LoVo (cell line): ENCODE measurements at places on chromosomes 6 and 20.

DNA sequence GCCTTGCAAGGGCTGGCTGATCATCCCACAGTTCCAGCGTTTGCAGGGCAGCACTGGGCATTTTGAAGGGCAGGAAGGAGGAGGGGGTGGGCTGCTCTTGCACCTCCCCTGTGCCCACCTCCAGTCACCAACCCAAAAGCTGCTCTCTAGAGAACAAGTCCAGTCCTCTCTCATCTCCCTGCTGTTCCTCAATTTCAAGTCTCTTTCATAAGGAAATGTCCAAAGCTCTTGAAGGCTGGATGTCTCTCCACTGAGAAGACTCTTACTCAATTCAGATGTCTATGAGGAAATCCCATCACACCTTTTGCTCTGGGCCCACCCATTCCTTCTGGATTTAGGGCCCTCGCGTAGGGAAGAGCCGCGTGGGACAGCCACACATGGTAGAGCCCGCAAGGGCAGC is 31.7 kb downstream of the WRNIP1 start:
- no peak for DNase-seq

- no peak for DNase-seq
These were observed 31.6 kb downstream of the FIG4 start for GRCh38 chr6:109722564-109723254.

- DNase-seq, result no peak
These were observed 48.4 kb downstream of the MTFR2 start for GRCh38 chr6:136201732-136202131.

DNA sequence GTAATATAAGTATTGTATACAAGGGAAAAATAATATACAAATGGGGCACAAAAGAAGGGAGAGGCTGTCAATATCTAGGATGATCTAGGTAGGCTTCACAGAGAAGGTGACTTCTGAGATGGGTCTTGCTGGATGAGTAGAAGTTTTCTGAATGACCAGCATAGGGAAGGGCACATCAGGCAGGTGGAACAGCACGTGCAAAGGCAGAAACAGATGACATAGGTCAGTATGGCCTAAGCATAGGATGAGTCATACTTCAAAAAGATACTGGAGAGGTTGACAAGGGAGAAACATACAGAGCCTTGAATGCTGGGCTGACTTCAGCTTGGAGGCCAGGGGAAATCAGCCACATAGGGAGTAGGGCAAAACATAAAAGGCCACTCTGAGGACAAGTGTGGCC is 31.9 kb upstream of the SIRPA start:
- no peak for DNase-seq

- DNase-seq, result no peak
These were observed 360.1 kb upstream of the CHD6 start for GRCh38 chr20:41978246-41978790.

- no peak for DNase-seq
These were observed 29.1 kb upstream of the C20orf203 start for GRCh38 chr20:32702706-32703425.
